ENCODE measurements at places on chromosomes 3 and 15. TPM values are rescaled to one million over a fixed set of nuclear protein-coding genes. Genes with fewer than 3 reads are reported as not detected.

GPR149 gene
- total RNA-seq: not detected

GREM1 gene
- 1.1 TPM for total RNA-seq

THRB gene
- 38.5 TPM for total RNA-seq

CTXN2 gene
- not detected for total RNA-seq

SOX14 gene
- not detected for total RNA-seq

HYAL1 gene
- total RNA-seq: 5.4 TPM

ADAMTS17 gene
- 0.57 TPM for total RNA-seq

POPDC2 gene
- 2.9 TPM for total RNA-seq

ZBTB47 gene
- 24.1 TPM for total RNA-seq

GOLGA8S gene
- total RNA-seq: 0.34 TPM

LTF gene
- total RNA-seq: 10.6 TPM

CLRN1 gene
- total RNA-seq: not detected

SCAANT1 gene
- total RNA-seq: not detected

TXNRD3 gene
- 13.2 TPM for total RNA-seq

SLC22A14 gene
- total RNA-seq: not detected

FANCD2OS gene
- not detected for total RNA-seq

DPPA2 gene
- not detected for total RNA-seq

CTDSPL2 gene
- total RNA-seq: 47.4 TPM

ACKR2 gene
- 13.9 TPM for total RNA-seq

LMLN gene
- 7.2 TPM for total RNA-seq

STX19 gene
- total RNA-seq: not detected

SETMAR gene
- 46.6 TPM for total RNA-seq

GP9 gene
- total RNA-seq: not detected

FAM81A gene
- 2.2 TPM for total RNA-seq

GOLGA8F gene
- total RNA-seq: not detected

MYL3 gene
- total RNA-seq: 7.6 TPM

CILP gene
- total RNA-seq: 46.5 TPM

CPLX3 gene
- not detected for total RNA-seq

AGBL1 gene
- not detected for total RNA-seq

ARPIN gene
- 11.3 TPM for total RNA-seq

RAB6B gene
- total RNA-seq: 5.9 TPM

SLC51A gene
- total RNA-seq: not detected

ATP10A gene
- total RNA-seq: 14.4 TPM

CACNA1D gene
- total RNA-seq: 0.85 TPM

GANC gene
- total RNA-seq: 42.0 TPM

SEC11A gene
- 185 TPM for total RNA-seq

SMCO1 gene
- total RNA-seq: not detected

SLC28A1 gene
- total RNA-seq: not detected

SLC24A5 gene
- total RNA-seq: not detected

PPP1R14D gene
- total RNA-seq: not detected

TUSC7 gene
- total RNA-seq: not detected

POLR2M gene
- total RNA-seq: 369 TPM

AMT gene
- 8.3 TPM for total RNA-seq

DAZL gene
- total RNA-seq: not detected

FBXW12 gene
- not detected for total RNA-seq

LIPC gene
- total RNA-seq: not detected

ANKRD63 gene
- total RNA-seq: not detected

KLHDC8B gene
- 77.1 TPM for total RNA-seq

GCHFR gene
- total RNA-seq: 135 TPM

ARHGEF26 gene
- total RNA-seq: 18.5 TPM

MYO5C gene
- total RNA-seq: 9.2 TPM

FAIM gene
- 17.8 TPM for total RNA-seq

CHST13 gene
- total RNA-seq: 2.5 TPM

GOLGA8K gene
- total RNA-seq: 2.2 TPM

UNC13C gene
- total RNA-seq: not detected

RPL14 gene
- total RNA-seq: 534 TPM

MFAP1 gene
- 13.7 TPM for total RNA-seq
